Left cardiac atrium (tissue), 4 donors: ENCODE measurements at places on chromosomes 6 and 20. TPM values are rescaled to one million over a fixed set of nuclear protein-coding genes. Genes with fewer than 3 reads are reported as not detected.
A peak's percentile ranks its signal among the peaks of the same experiment; 100 is the strongest.

GRCh38 chr6:136410201-136411024 lies 120.8 kb upstream of the BCLAF1 start:
- no peak for DNase-seq

GRCh38 chr6:12422848-12423247 lies 132.7 kb downstream of the EDN1 start:
- DNase-seq: peak; percentile 29

Gene FOXS1
- 3.1 TPM for total RNA-seq

Gene TBC1D7
- total RNA-seq: 36.3 TPM

Gene RAET1E
- total RNA-seq: 1.2 TPM
